ENCODE measurements at places on chromosomes 2 and 18.

DNA sequence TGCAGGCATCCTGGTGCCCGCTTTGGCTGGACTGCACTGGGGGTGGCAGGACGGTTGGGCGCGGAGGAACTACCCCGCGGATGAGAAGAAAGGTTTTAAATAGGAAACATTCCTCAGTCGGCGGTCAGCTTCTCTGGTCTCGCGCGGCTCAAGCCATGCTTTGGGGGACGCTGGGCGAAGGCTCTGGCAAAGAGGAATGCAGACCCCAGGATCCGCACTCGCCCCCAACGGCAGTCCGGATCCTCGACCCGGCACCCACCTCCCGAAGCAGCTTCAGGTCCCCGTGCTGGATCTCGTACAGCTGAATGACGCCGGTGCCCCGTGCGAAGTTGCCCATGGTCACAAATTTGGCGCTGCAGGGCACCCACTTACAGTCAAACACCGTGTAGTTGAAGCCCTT lies 686 bp upstream of the PNO1 start:
- no peak for DNase-seq

GRCh38 chr2:23525137-23525765 lies 140.3 kb downstream of the KLHL29 start:
- no peak for DNase-seq

DNA sequence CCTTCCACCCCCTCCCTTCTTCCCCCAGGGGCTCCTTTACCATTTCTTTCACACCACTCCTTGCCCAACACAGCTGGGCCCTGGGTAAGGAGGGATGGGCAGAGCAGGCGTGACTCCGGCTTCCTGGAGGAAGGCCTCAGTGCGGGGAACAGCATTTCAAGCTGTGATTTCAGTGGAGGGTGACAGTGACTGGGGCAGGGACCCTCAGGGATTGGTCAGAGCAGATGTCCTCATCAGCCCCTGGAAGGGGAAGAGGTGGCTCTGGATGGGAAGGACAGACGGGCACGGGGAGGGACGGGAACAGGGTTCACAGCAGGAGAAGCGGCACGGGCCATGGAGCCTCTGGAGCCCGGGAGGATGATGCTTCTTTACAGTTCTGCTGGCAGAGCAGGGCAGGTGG lies 130.8 kb upstream of the TWIST2 start:
- DNase-seq, result no peak

GRCh38 chr2:240350696-240351087 lies 84.8 kb upstream of the GPC1 start:
- DNase-seq, result no peak

GRCh38 chr18:55387139-55387984 lies 200.6 kb downstream of the TCF4 start:
- no peak for DNase-seq

DNA sequence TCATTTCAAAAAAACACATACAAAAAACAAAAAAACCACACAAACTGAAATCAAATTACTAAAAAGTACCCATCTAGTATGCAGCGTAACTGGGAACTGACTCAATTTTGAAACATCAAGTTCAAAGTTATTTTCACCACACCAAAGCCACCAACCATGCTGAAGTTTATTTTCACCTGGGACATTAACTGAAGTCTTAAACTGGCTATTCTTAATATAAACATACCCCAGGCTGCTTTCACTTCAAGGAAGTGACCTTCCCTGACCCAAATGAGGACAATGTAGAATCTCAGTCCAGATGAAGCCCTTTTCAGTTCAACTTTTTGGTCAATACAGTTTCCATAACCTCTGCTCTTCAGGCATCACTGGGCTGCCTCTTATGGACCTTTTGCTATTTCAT lies 84.6 kb downstream of the PIGN start:
- no peak for DNase-seq

DNA sequence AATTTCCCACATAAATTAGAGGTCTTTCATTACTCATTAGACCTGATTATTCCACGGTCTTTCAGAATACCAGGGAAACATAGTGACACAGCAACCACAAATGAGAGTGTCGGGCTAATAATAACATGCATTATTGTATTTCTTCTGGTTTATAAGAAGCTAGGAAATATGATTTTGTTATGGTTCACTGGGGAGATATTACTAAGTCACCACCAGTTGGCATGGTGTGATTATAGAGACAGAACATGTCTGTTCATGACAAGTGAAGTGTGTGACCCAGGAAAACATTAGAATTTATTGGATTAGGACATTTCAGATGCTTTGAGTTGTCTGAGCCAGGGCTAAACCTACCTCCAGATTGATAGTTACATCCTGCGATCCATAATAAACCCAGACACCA lies 494.4 kb downstream of the FBXO15 start:
- no peak for DNase-seq

DNA sequence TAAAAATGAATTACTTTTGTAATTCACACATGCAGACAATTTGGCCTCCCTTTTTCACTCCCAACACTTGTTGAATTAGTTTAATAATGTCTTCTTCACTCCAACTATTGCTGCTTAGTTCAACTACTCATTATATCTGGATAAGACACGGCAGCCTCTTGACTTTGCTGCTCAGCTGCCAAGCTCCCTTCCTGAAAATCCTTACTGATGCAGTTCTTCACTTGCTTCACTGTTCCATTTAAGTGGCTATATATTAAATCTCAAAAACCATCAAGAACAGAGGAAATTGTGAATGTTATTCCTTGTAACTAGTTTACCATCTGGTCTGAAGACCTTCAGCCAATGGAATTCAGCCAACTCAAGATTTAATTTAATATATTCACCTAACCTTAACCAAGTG lies 127.1 kb downstream of the NCOA1 start:
- no peak for DNase-seq

DNA sequence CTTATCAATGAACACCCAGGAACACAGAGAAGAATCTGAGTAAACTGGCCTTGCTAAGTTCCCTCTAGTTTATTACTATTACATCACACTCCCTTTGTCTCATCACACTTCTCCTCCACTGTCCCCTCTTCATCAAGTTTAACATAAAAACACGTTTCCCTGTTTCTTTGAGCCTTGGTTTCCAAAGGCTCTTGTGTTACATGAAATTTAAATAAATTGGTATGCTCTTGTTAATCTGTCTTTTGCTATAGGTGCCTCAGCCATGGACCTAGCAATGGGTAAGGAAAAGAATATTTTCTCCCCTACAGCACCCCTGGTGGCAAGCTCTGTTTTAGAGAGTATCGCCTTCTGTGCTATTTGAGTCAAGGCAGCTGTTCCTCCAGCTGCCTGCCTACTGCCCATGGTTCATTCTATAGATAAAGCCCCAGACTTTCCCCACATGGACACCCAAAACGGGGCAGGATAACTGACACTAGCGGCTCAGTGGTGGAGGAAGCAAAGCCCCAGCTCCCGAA lies 31.8 kb downstream of the TGIF1 start:
- DNase-seq, result no peak

- no peak for DNase-seq
Observed at GRCh38 chr18:48565105-48565504, 26.3 kb downstream of the CTIF start.

- DNase-seq, result no peak
Observed at GRCh38 chr2:31644551-31644950, 63.8 kb upstream of the SRD5A2 start.

- DNase-seq, result no peak
Observed at GRCh38 chr2:230130668-230131364, 62.1 kb upstream of the SLC16A14 start.

- peak; percentile 96 for DNase-seq
Observed at GRCh38 chr2:73828818-73829570, at the start of gene STAMBP. STAMBP (plus strand) TSS chr2:73828961; CDS start chr2:73830857, 1,896 bp downstream.

DNA sequence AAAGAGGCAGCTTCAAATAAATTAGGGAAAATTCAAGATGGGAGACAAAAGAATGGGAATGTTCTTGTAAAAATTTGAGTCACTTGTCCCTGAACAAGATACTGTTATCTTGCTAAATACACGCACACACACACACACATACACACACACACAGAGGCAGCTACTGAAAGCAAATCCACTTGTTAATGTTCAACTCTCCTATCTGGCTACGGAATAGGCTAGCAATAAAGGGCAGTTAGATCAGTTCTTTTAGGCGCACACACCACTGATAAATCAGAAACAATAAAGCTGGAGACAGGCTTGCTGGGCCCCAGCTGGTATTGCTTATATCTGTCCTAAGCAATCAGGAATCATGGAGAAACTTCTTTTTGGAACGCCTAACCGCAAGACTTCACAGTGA lies 461.6 kb downstream of the BCL11A start:
- DNase-seq, result no peak

GRCh38 chr2:240821429-240821778 lies 1.4 kb upstream of the KIF1A start:
- no peak for DNase-seq

GRCh38 chr2:154638783-154639182 lies 59.7 kb upstream of the KCNJ3 start:
- DNase-seq, result no peak

GRCh38 chr2:28366496-28367282 lies 26.0 kb upstream of the FOSL2 start:
- DNase-seq, result peak; percentile 64

- DNase-seq, result no peak
Observed at GRCh38 chr18:40821596-40822243, 1133.3 kb upstream of the PIK3C3 start.

- no peak for DNase-seq
Observed at GRCh38 chr2:217995731-217996231, 7.0 kb downstream of the TNS1 start.

GRCh38 chr2:180660881-180661685 lies 319.3 kb upstream of the UBE2E3 start:
- DNase-seq, result no peak

- no peak for DNase-seq
Observed at GRCh38 chr2:180324182-180324581, 317.1 kb upstream of the CWC22 start.

- DNase-seq, result no peak
Observed at GRCh38 chr2:130798472-130799218, 38.1 kb upstream of the ARHGEF4 start.

GRCh38 chr2:14831458-14831857 lies 198.9 kb downstream of the LRATD1 start:
- DNase-seq, result no peak

GRCh38 chr2:96694816-96695455 lies 44.9 kb downstream of the LMAN2L start:
- no peak for DNase-seq

GRCh38 chr2:182187130-182187529 lies 201.5 kb downstream of the PPP1R1C start:
- no peak for DNase-seq

DNA sequence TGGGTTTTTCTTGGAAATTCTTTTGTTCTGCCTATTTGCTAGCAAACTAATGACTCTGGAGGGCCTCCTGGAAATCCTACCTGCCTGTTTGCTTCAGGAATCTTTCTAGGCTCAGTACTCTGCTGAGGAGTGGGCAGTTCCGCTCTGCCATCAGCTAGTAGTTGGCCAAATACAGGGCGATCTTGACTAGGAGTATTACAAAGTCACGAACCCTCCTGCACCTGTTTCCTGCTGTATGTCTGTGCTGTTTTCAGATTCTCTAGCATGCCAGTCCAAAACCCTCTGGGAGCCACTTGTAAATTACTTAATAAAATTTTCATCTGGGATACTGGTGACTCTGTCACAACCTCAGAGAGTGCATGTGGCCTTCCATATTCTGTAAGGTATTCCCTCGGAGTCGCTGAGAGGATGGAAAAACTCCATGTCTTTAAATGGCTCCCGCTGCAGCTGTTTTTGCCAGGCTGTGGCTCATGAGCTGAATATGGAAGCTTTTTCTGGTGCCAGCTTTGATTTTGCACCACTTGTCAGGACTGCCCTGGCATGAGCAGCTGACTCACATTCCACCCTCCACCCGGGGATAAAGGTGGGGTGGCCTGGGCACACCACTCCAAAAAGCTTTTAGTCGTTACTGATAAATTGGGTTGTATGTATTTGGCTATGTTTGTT lies 123.0 kb downstream of the RTN4 start:
- DNase-seq, result no peak

GRCh38 chr2:3612639-3613523 lies 18.0 kb downstream of the COLEC11 start:
- no peak for DNase-seq

DNA sequence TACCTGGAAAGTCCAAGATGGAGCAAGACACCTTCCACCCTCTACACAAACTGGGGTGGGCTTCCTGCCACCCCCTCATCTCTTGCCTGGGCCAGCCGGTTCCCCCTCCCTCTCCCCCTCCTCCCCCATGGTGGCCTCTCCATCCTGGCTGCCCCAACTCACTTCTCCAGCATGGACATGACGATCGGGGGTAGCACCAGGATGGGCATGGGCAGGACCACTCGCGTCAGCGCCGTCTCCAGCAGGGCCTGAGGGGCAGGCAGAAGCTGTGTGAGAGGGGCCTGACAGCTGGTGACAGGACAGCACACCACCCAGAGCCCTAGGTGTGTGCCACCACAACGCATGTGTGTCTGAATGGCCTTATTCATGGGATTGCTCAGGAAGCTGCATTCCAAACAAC lies 51.0 kb downstream of the EMX1 start:
- no peak for DNase-seq

GRCh38 chr18:26004832-26005231 lies 85.6 kb downstream of the SS18 start:
- no peak for DNase-seq

- DNase-seq, result no peak
Observed at GRCh38 chr2:10471955-10472354, 23.8 kb upstream of the ODC1 start.

DNA sequence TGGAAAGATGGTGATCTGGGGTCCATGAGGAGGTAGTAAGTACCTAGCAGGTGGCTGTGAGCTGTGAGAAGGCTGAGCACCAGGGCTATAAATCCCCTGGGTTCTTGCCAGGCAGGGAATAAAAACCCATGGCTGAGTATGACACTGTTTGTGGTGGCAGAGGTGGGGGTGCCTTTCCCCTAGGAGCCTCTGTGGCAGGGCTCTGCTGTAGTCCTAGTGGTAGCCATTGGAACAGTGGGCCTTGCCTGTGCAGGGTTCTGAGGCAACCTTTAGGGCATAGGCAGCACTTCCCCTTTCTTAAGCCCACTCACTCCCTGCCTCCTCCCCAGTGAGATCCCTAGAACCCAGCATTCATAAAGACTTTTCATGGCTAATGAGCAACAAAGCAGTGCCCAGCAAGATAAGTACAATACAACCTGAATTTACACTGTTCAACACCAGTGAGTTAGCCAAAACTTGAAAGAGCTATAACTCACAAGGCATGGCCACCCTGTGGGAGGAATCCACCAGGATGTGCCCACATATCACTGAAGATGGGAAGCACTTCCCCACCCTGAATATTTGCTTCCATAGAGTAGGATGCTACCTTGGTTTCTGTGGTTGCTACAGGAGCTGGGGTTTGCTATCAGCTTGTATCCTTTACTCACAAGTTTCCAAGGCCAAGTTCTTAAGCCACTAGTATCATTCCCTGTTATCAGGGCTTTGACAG lies 100.9 kb upstream of the NEUROD1 start:
- DNase-seq, result peak; percentile 15
